SW 1271 (cell line): ENCODE measurements at places on chromosomes 2 and 18.

DNA sequence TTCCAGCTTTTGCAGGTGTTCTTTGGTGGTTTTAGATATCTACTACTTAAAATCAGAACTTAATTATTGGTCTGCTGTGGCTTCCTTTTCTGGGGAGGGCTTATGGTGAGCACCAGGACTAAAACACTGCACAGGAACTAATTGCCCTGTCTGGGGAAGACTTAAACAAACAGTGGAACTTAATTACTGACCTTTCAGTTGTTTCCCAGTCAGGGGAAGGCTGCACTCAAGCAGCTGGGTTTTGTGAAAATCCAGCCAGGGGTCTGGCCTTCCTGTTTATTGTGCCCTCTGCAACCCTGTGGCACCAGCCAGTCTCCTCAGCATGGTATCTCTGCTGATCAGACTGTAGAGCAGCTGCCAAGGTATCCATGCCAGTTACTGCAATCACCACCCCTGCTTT is 398.2 kb downstream of the ADCYAP1 start:
- no peak for DNase-seq

GRCh38 chr2:43314299-43314927 is 88.0 kb upstream of the ZFP36L2 start:
- DNase-seq = no peak

DNA sequence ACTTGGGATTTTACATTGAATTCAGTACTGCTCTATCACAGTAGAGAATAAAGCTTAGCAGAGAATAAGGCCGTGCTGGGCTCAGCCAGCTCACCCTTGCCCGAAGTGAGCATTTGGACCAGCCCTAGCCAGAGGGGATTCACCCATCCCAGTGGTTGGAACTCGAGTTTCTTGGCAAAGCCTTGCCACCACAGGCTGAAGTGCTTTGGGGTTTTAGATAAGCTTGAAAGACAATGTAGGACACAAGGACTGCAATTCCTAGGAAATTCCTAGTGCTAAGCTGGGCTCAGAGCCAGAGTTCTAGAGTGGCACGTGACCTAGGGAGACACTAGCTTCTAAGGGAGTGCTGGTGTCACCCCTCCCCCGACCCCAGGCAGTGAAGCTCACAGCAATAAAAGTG is 28.0 kb downstream of the SERPINB11 start:
- DNase-seq = no peak

DNA sequence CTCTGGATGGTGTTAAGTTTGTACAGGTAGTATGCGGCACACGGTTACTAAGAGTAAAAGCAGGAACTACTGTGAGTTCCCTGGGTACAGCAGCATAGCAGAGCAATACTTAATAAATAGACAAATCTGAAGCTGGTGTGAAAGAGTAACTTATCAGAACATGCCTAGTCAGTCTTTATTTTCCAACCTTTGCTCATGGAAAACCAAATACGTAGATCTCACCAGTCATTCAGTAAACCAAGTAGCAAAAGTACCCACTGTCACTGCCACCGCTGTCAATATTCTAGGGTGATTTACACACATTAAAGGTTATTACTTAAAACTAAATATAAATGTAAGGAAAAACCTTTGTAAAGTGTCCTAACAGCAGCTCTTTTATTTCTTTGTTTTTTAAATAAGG is 35.0 kb downstream of the SIGLEC15 start:
- no peak for DNase-seq

DNA sequence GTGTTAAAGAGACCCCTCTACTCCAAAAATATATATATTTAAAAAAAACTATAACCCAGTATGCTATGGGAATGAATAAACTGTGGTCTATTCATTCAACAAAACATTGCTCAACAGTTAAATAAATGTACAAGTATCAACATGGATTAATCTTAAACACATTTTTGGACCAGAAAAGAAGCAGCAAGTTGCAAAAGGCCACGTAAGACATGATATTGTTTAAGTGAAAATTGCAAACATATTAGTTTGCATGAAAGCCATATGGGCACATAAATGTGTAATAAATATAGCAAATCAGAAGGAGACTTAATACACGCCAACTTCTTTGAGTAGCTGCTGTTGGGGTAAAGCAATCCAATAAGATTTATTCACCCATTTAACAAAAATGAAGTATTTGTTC is 321.5 kb downstream of the FBXO15 start:
- no peak for DNase-seq

DNA sequence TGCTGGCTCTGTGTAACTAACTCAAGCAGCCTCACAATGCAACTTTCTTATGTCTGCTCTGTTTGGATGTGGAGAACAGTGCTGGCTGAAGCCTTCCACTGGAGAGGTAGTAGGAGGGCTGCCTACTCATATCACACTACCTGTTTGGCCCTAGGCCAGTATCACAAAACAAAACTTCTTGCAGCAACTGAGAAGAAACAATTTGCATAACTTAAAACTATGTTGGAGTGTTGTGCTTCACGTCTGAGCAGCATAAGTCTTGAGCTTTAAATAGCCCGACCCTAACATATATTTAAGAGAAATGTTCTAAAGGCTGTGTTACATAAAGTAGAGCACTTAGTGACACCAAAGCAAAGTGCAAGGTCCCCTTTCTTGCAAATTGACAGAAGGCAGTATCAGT is 204.9 kb upstream of the ACVR2A start:
- no peak for DNase-seq

DNA sequence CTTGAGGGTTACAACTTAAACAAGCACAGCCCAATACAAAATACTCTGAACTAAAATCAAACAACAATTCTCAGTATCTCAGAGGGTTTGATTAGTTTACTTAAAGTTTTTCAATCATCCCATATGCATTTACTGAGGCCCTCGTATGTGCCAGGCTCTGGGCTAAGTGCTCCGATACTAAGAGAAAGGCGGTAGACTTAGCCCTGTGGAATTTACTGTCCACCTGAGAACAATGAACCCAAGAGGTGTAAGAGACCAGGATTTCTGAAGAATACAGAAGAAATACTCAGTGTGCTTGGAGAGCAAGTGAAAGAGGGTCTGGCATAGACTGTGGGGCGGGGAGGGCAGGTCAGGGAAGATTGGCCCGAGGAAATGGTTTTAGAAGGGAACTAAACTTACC is 25.1 kb upstream of the SCYGR1 start:
- DNase-seq = no peak
